ENCODE measurements at places on chromosomes 13 and 19.

DNA sequence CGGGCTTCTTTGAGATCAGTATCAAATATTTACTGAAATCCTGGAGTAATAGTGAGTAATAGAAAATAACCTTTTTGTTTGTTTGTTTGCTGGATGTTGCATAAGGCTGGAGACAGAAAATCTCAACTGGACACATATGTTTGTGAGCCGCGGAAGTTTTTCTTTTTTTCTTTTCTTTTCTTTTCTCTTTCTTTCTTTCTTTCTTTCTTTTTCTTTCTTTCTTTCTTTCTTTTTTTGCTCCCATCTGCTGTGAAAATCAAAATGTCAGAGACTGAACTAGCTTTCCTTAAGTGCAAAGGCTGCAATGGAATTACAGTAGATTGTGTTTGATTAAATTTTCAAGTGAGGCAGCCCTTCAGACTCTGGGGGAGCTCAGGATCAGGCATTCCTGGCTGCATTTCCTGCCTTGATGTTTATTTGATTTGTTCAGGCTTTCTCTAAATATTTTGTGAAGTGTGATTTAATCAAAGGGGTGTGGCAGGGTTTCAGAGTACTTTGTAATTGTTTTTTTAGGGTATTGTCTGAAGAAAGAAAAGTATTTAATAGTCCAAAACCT is 319 bp downstream of the FRY start:
- no peak for DNase-seq

DNA sequence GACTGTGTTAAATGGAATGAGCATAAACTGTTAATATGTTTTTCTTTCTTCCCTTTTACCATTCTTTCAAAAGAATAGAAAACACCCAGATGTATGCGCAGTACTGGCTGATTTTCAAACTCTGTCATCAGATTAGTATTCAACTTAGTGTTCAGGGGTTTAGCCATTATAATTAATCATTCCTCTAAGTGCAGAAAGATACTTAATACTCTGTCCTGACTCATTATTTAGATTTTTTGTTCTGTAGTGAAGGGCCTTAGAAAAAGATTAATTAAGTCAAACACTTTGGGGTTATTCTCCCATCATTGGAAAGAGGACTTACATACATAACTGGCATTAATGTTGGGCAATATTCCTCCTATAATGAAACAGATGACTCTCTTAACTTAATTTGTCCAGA is 1316.7 kb upstream of the SLC10A2 start:
- no peak for DNase-seq

GRCh38 chr19:6979399-6979798 is 41.8 kb downstream of the MBD3L2B start:
- DNase-seq: no peak

DNA sequence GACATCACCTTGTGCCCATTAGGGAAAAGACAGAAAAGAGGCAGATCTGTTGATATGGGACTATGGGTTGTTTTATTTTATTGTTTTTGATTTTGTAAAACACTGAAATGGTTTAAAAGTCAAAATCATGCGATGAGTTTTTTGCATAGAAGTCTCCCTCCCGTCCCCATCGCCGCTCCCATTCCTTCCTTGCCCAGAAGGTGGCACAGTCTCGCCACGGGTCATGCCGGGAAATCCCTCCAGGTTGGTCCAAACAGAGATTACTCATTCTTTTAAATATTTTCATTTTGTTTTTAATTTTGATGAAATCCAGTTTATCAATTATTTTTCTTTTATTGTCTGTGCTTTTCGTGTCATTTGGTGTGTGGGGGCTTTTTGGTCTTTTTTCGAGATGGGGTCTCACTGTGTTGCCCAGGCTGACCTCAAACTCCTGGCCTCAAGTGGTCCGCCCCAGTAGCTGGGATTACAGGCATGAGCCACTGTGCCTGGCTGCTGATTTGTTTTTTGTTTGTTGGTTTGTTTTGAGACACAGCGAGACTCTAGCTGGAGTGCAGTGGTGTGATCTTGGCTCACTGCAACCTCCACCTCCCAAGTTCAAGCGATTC is 9.2 kb downstream of the PGPEP1 start:
- no peak for DNase-seq

DNA sequence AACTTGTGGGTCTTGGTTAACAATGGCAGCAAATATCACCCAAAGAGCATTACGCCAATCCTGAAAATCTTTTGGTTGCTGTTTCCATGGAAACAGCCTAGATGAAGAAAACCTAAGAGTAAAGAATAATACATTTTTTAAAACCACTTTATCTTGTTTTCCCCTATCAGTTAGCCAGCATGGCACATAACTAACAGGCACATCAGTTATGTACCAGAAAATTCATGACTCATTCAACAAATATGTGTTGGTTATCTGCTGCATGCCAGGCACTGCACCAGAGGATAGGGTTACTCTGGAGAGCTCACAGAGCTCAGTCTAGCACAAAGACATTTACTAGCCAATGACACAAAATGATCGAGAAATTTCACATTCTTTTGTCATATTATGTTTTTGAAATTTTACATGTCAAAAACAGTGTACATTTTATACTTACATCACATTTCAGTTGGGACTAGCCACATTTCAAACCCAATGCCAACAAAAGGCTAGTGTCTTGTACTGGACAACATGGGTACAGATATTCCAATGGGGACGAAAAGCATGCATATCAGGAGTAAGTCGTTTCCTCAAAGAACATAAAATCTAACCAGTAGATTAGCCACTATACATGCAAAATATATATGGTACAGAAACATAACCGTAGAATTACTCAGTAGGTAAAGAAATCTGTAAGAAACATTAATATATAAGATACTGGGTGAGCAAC is 20.3 kb downstream of the LNX2 start:
- DNase-seq: no peak

DNA sequence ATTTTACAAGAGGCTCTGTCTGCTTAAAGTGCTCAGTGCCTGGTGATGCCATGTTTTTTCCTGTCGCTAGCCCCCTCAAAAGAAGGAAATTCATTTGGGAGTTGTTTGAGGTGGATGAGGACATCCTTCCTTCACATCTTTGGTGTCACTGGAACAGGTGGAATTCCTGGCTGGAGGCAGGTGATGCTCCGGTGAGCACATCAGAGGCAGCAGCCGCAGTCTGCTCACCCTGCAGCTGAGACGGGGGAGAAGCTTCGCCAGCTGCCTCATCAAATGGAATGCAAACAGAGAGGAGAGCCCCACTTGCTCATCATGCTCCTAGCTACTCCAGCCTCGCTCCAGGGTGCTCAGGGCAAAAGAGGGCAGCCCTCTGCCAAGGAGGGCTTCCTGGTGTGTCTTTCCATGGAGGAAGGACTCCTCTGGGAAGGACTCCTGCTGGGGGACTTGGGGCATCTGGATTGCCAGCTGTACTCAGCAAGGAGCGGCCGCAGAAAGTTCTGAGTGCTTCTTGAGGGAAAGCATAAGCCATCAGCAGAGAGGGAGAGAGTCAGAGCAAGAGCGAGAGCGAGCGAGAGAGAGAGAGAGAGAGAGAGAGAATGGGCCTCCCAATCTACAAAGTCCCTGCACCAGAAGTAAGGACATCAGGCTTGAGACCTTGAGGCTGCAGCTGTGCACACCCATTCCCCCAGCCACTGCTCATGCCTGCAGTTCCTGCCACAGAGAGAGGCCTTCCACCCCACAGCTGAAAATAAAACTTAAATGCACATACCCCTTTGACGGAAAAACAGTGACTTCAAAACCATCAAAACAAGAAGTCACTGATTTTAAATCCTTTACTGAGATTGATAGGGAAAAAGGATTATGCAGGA is 74.3 kb upstream of the UBL3 start:
- DNase-seq: no peak

DNA sequence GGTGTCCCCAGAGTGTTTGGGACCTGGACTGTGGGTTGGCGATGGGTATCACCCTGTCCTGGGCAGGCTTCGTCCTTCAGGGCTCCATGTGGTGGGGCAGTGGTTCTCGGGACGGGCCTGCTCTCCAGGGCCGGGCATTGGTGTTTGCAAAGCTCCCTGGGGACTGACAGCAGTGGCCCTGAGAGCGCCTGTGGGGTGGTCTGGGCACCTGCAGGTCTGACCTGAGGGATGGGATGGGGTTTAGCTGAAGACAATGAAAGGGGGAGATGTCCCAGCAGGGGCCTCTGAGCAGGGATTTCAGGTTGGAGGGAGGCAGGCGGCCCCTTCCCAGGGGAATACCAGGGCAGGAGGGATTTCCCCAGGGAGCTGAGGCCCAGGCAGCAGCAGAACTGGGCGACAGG is 68.3 kb upstream of the MCF2L start:
- no peak for DNase-seq

GRCh38 chr19:42129399-42130253 is 2.6 kb downstream of the POU2F2 start:
- DNase-seq: no peak

DNA sequence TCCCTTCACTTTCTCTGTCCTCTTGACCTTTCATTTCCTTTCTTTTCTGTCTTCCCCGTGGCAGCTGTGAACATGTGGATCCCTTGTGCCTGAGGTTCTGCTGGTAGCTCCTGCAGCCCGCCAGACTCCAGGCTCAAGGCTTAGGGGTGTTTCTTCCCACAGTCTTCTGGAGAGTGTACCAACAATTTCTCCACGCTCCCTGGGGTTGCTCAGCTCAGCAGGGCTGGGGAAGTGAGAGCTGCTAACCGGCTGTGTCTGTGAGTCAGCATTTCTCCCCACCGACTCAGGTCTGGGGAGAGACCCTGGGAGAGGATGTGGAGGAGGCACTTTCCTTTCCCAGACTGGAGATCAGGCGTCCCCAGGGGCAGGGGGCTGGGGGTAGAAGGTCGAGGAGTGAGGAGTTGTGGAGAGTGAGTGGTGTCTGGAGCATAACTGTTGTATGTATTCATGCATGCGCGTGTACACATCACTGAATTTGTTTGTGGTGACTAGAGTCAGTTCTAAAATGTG is 193.6 kb downstream of the KCNRG start:
- peak; percentile 44 for DNase-seq

GRCh38 chr19:28289295-28290063 is 923.5 kb downstream of the UQCRFS1 start:
- DNase-seq: no peak

GRCh38 chr19:46631481-46631880 is 4.5 kb downstream of the GNG8 start:
- DNase-seq: no peak

- DNase-seq: no peak
These were observed 38.1 kb downstream of the DGKH start for GRCh38 chr13:42086582-42086981.

GRCh38 chr19:53659292-53659691 is 27.5 kb downstream of the DPRX start:
- no peak for DNase-seq

DNA sequence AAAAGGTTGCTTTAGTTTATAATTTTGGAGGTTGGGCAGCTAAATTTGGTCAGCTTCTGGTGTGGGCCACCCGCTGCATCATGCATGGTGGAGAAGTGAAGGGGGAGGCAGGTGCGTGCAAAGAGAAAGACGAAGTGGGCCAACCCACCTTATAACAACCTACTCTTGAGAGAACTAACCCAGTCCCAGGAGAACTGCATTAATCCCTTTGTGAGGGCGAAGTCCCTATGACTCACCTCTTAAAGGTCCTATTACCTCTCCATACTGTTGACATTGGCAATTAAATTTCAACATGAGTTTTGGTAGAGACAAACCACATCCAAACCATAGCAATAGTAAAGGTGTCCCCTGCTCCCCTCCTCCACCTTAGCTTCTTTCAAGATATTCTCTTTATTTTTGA is 7.7 kb upstream of the FGF9 start:
- DNase-seq: no peak

DNA sequence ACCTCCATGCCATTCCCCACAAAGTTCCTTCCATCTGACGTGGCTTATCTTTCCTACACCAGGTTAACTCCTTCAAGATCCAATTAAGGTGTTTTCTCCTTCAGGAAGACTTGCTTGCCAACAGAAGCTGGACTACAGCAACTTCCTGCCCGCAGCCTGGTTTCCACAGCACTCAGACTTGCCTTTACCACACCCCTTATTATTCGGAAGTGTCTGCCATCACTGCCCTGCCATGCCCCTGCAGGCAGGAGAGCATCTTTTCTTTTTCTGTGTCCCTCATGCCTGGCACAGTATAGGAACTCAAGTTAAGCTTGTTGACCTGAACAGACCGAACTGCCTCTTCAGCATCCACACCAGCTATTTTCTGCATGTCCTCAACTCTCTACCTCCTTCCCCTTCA is 168.0 kb downstream of the FOXO1 start:
- DNase-seq: no peak

- no peak for DNase-seq
These were observed 625 bp downstream of the ZNF709 start for GRCh38 chr19:12484011-12484370.

- DNase-seq: no peak
These were observed 773.4 kb upstream of the SLITRK1 start for GRCh38 chr13:84655677-84656076.

GRCh38 chr19:10817291-10818038 is 18.5 kb downstream of the TMED1 start:
- peak; percentile 95 for DNase-seq

GRCh38 chr13:30857636-30858035 is 48.4 kb upstream of the MEDAG start:
- no peak for DNase-seq

DNA sequence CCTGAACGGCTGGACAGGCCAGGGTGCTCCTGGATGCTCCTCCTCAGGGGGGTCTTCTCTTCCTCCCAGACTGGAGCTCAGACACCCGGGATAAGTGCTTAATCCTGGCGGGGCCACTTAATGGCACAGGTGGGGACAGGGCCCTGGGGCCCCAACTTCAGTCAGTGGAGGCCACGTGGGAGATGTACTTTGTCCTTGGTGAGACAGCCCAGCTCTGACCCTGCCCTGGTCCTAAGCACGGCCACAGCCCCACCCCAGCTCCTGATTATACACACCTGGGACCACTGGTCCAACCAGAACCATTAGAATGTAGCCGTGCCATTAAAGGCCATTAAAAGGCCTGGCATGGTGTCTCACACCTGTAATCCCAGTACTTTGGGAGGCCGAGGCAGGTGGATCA is 7.8 kb downstream of the PPP1R14A start:
- DNase-seq: no peak

DNA sequence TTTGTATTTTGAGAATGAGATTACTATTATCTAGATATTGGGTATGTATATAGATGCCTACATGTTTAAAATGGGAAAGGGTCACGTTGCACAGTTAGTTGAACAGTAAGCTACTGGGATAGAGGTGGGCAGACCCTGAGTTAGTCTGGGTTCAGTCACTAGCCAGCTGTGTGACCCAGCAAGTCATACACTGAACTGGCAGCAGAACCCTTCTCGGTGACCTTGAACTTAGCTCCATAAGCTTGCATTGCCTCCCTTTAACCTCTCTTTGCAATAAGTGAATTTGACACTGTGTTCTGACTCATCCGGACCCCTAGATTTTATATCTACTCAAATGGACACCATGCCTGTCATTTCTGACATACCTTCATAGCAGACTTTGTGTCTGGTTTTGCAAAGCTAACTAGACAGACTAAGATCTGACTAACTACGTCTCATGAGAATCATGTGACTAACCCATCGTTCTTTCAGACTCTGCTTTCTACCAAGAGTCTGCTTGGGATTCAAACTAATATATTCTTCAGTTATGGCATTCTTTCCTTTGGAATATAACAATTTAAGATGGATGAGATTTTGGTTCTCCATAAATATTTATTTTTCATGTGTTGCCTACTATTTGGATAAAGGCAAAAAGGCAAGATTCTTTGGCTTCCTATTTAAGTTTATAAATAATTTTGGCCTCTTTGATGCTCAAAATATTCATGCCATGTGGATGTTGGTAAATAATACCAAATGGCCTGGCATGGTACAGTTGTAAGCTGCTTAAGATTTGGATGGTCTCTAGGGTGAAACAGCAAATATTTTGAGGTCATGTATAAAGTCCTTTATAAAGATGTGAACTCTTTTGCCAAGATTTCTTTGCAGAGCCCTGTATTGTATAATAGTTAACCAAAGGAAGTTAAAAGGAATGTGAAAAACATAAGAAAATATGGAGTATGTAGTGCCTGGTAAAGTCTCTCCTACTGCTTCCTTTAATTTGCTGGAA is 159.3 kb downstream of the ITGBL1 start:
- no peak for DNase-seq

All from AG04450 (cell line).